ENCODE measurements at places on chromosomes 4 and X.

- DNase-seq = no peak
Observed at GRCh38 chr4:165851256-165851655, 21.8 kb upstream of the TLL1 start.

- no peak for DNase-seq
Observed at GRCh38 chr4:169109035-169109675, 99.1 kb upstream of the CBR4 start.

- DNase-seq = no peak
Observed at GRCh38 chr4:151488968-151489367, 80.0 kb downstream of the FHIP1A start.

DNA sequence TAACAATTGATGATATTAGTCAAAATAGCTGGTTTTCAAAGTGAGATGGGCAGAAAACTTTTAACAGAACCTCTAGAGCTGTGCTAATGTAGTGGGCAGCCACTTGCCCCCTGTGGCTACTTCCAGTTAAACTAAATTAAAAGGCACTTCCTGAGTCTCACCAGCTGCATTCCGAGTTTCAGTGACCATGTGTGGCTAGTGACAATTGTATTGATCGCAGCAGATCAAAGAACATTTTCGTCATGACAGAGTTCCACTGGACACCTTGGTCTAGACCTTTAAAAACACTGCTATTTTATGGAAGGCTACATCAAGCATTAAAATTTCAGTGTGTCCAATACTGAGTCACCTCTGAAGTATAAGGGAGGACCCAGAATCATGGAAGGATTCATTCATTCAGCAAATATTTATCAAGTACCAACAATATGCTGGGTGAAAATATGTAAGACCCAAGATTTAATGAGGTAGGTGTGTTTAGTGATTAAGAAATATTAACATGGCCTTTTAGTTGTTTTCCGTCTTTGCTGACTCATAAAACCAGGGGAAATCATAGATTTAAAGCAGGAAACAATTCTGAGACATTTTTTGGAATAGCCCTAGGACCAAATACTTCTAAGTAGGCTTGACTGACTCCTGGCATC lies 5.1 kb upstream of the FAT1 start:
- DNase-seq = no peak

GRCh38 chrX:1492421-1493012 lies 39.8 kb upstream of the ASMTL start:
- peak; percentile 40 for DNase-seq

GRCh38 chrX:9542106-9542760 lies 77.4 kb downstream of the TBL1X start:
- DNase-seq = no peak

DNA sequence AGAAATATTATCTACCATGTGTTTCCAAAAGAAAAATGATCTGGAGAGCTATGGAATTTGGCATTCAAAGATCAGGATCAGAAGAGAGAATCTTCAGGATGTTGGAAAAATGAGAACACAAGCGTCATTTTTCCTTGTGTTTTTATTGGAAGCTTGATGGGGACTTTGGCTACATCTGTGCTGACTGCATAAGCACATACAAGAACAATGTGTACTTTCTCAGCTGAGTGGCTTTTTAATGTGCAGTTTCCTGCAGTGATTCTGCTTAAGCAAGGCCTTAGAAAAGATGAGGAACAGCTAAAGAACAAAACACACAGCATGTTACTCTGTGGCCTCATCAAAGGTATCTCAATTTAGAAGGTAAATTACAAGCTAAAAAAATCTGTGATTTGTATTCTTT lies 1039.9 kb downstream of the GLUD2 start:
- no peak for DNase-seq

DNA sequence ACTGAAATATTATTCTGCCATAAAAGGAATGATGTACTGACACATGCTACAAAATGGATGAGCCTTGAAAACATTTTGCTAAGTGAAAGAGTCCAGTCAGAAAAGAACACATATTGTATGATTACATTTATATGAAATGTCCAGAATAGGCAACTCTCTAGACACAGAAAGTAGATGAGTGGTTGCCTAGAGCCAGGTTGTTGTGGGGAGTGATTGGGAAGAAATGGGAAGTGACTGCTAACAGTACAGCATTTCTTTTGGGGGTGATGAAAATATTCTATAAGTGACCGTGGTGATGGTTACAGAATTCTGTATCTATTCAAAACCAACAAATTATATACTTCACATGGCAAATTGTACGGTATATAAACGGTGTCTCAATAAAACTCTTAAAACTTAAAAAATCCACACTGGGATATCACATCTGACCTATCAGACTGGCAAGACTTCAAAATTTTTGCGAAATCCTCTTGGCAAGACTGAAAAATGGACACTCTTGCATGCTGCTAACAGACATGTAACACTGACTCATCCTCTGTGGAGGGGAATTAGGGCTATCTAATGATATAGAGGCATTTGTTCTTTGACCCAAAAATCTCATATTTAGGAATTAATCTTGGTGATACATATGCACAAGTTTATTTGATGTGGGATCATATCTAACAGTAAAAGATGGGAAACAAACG lies 71.8 kb downstream of the FAM13A start:
- no peak for DNase-seq

GRCh38 chr4:91984466-91984865 lies 319.3 kb upstream of the GRID2 start:
- no peak for DNase-seq

GRCh38 chr4:1356181-1356998 lies 9.4 kb downstream of the UVSSA start:
- no peak for DNase-seq

DNA sequence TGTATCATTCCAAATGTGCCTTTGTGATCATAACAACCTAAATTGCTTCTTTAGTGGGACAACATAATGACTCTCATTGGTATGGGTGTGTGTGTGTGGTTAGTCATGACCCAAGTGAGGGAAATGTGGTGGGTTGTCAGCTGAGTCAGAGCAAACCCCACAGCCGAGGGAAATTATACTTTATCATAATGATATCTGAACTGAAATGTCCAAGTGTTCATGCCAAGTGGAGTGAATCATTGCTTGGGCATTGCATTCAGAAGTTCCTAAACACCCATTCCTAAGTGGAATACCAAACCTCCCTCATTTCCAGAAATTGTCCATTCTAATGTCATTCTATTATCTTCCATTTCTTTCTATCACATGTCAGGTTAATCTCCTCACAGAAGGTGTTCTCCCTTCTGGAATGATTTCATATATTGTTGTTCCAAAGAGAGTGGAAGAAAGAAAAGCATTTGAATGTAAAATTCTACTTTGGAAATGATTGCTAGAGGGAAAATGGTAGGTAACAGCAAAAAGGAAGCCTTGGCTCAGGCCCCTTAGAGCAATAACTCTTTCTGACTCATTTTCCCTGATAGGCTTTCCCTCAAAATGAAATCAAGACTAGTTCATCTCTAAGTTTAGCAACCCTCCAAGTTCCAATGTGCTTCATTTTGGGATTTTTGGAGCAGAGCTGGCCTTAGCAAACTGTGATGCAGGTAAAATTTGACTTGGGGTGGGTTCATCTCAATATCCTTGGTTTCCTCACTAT lies 230.7 kb upstream of the KCNIP4 start:
- DNase-seq = no peak

DNA sequence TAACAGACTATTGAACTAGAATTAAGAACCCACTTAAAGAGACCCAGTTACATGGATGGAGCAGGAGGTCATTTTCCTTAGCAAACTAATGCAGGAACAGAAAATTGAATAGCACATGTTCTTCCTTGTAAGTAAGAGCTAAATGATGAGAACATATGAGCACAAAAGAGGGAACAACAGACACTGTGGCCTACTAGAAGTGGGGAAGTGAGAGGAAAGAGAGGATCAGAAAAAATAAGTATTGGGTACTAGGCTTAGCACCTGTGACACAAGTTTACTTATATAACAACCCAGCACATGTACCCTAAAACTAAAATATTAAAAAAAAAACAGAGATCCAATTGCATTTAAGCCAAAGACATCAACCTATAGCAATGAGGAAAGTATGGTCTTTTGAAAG lies 26.2 kb downstream of the ARAP2 start:
- DNase-seq = no peak

DNA sequence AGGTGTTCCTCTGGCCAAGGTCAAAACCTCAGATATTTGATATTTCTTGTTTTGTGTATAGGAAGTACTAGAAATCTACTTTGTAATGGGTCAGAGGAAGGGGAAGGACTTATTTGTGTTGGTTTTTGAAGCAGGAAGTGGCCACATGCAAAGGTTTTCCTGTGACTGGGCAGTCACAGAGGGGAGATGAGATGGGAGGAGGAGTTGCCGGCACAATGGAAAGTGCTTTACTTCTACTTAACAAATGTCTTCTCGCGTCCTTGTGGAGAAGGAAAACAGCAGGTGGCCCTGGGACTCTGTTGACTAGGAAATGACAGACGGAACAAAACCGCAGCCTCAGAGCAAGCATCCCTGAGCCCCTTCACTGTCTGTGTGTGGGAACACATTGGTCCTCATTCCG lies 46.6 kb downstream of the SHROOM2 start:
- no peak for DNase-seq

DNA sequence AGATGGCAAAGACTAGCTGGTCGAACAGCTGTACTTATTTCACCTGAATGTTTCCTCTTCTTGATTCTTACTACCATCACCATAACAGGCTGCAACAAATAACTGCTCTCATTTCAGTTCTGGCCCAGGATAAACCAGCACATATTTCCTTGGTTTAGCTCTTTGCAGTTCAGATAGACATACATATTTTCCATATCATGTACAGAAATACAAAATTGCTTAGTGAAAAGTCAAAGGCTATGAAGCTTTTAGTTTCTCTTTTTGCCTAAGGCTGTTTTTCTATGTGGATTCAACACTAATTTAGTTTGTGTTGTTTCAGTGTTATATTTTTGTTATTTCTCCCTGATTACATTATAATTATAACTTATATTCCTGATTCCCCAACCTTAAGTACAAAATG lies 103.6 kb upstream of the BMP3 start:
- DNase-seq = no peak

DNA sequence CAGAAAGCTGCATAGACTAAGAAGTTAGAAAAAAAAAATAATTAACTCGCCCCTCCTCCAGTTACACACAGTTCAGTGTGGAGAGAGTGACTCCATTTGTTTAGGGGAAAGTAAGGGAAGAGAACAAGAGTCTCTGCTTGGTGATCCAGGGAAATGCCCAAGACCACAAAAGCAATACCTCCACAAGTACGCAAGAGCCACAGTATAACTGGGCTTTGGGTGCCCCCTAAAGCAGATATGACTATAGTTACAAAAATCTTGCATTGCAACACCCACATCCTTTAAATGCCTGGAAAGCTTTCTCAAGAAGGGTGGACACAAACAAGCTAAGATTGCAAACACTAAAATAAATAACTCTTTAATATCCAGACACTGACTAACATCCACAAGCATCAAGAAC lies 164.2 kb upstream of the NRK start:
- DNase-seq = no peak

DNA sequence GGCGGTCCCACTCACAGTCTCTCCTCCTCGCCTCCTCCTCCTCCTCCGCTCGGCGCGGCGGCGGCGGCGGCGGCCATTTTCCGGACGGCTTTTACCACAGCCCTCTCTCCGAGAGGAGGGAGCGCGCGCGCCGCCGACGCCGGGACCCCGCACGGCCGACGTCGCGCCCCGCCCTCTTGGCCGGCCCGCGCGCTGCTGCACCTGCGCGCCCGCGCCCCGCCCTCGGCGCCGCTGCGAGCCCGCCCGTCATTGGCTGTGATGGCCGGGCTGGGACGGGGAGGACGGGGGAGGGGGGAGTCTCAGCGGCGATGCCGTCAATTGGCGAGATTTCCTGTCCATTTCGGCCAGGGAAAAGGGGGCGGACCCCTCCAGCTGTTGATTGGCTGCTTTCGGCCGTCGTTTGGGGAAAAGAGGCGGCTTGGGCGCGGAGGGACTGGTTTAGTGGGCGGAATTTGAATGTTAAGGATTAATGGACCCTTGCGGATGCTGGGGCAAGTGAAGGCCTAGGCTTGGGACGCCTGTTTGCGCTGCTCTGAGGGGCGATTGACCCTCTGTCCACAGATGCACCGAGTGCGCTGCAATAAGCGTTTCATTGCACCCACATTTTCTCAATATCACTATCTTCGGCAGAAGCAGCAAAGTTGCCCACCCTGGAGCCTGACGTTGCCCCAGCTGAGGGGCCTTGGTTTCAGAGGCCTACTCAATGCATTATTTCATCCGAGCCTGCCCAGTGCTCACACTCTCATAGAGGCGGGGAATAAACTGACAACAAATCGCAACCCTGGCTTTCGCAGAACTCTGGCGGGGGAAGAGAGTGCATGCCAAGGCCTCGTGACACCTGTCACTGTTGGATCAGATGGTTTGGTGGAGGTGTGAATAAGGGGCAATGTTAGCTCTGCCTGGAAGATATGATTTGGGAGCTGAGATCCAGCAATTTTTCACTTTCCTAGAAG lies at the start of gene MECP2:
TSS of gene MECP2 (minus strand) at position 129 of the 953 bp plus-strand sequence.
- DNase-seq = peak; percentile 71

GRCh38 chrX:16992951-16993350 lies 46.5 kb downstream of the REPS2 start:
- no peak for DNase-seq

GRCh38 chr4:22356987-22357596 lies 158.8 kb downstream of the ADGRA3 start:
- no peak for DNase-seq

- DNase-seq = no peak
Observed at GRCh38 chrX:93242897-93243296, 430.5 kb downstream of the NAP1L3 start.

GRCh38 chr4:188341428-188341827 lies 202.2 kb downstream of the TRIML1 start:
- no peak for DNase-seq

- DNase-seq = no peak
Observed at GRCh38 chr4:34767407-34767806, 1476.9 kb downstream of the ARAP2 start.

GRCh38 chr4:12993923-12994322 lies 490.2 kb downstream of the RAB28 start:
- no peak for DNase-seq

DNA sequence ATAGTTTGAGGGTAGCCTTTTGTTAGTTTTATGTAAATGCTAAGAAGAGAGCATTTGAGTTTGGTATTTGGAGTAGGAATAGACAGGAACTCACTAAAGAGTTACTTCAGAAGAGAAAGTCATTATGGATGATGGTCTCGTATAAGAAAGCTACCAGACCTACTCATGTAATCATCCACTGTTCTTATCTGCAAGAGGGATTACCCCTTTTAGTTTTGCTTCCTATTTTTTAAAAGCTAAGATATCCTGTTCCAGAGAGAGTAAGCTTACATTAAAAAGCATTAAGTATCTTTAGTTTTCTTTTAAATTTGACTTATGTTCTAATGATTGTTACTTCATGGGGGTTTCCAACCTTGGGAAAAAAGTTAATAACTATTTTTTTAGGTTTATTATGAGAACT lies 12.5 kb upstream of the ART3 start:
- no peak for DNase-seq

DNA sequence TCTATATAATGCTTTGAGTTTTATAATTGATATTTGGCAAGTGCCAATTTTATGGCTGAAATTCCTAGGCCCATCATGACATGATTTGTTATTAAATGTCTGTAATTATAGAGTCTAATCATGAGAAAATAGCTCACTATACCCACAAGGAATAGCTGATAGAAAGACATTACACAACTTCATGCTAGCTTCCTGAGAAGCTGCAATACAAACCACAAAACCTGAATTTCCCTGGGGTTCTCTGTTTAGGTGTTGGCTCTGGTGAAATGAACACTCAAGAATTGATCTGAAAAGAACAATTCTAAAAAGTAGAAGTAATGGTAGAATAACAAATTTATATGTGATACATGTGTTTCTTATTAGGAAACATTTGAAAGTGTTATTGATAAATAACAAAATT lies 169.6 kb downstream of the GASK1B start:
- no peak for DNase-seq
